Pericardium fibroblast (primary cell): ENCODE measurements at places on chromosomes 5 and 9. TPM values are rescaled to one million over a fixed set of nuclear protein-coding genes. Genes with fewer than 3 reads are reported as not detected.

TCF7 gene
- 0.09 and 0.23 TPM in 2 replicates for total RNA-seq

AHRR gene
- 3.1 and 16.0 TPM in 2 replicates for total RNA-seq

RXFP3 gene
- total RNA-seq, result not detected in 2 replicates

FGFR4 gene
- total RNA-seq, result 1.2 and 5.4 TPM in 2 replicates

AK1 gene
- 46.2 and 90.9 TPM in 2 replicates for total RNA-seq
